ENCODE measurements at places on chromosomes 1 and 21. TPM values are rescaled to one million over a fixed set of nuclear protein-coding genes. Genes with fewer than 3 reads are reported as not detected.

The CLCA4 gene
- total RNA-seq = not detected

The PCAT6 gene
- 4.2 TPM for total RNA-seq

The TDRD10 gene
- total RNA-seq = not detected

The NR1I3 gene
- total RNA-seq = not detected

The CD244 gene
- not detected for total RNA-seq

The OR2L2 gene
- not detected for total RNA-seq

The MMEL1 gene
- 0.31 TPM for total RNA-seq

The FMOD gene
- total RNA-seq = not detected

The MARK1 gene
- 12.1 TPM for total RNA-seq

The OPRD1 gene
- 0.37 TPM for total RNA-seq

- peak; percentile 91 for DNase-seq
Measured at GRCh38 chr1:204763773-204764427, 78.4 kb upstream of the LRRN2 start.

- no peak for DNase-seq
Measured at GRCh38 chr1:1353389-1354151, 4.4 kb upstream of the DVL1 start.

GRCh38 chr1:220958234-220958633 is 79.0 kb downstream of the HLX start:
- DNase-seq = no peak

GRCh38 chr1:213782941-213783672 is 204.7 kb upstream of the PROX1 start:
- peak; percentile 35 for DNase-seq

DNA sequence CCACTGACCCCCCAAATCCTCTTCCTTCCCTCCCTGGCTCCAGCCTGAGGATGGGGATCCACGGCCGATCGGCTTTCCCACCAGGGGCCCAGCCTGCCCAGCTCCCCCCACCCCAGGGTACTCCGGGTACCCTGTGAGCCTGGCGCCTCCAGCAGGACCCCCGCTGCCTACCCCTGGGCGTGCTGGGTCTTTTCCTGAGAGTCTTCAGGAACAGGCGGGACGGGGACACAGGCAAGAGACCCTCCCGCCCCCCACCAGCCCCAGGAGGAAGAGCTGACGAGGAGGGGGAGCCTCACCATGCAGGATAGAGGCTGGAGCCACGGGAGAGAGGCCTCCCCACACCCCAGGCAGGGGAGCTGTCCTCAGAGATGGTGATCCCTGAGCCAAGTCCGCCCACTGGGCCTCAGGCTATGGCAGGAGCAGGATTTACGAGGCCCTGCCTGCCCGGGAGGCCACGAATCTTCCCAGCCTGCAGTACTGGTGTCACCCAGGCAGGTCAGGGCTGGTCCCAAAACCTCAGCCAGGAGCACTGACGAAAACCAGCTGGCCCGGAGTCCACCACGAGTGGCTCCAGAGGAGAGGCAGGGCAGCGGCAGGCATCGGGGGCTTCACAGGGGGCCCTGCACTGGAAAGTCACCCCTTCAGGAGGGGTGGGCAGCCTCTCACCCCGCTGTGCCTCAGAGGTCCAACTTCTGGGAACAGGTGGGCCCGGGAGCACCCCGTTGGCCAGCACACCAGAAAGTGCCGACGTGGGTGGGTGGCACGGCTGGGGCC is 58.0 kb downstream of the MEGF6 start:
- no peak for DNase-seq

GRCh38 chr1:37474697-37475379 is 458 bp downstream of the ZC3H12A start:
- no peak for DNase-seq

- DNase-seq = no peak
Measured at GRCh38 chr1:232183266-232183800, 446.6 kb downstream of the SIPA1L2 start.

GRCh38 chr1:178033019-178033418 is 60.9 kb upstream of the RASAL2 start:
- DNase-seq = no peak

- DNase-seq = no peak
Measured at GRCh38 chr1:182217967-182218366, 156.5 kb upstream of the ZNF648 start.

DNA sequence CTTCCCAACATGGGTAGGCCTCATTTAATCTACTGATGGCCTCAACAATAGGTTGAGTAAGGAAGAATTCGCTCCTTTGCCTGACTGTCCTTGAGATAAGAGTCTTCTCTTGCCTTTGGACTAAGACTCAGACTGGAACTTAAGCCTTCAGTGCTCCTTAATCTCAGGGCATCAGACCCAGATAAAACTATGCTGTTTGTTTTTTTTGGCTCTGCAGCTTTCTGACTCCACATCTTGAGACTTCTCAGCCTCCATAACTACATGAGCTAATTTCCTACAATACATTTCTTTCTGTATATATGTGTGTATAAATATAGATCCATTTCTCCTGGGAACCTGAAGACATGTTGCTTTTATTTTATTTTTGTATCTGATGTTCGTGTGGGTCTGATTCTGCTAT is 1470.7 kb upstream of the PRMT6 start:
- DNase-seq = no peak

- DNase-seq = no peak
Measured at GRCh38 chr1:180507795-180508724, 5.7 kb upstream of the ACBD6 start.

- DNase-seq = no peak
Measured at GRCh38 chr21:45830221-45830640, 151.3 kb upstream of the COL6A1 start.

GRCh38 chr1:55706397-55706796 is 491.2 kb upstream of the USP24 start:
- no peak for DNase-seq

DNA sequence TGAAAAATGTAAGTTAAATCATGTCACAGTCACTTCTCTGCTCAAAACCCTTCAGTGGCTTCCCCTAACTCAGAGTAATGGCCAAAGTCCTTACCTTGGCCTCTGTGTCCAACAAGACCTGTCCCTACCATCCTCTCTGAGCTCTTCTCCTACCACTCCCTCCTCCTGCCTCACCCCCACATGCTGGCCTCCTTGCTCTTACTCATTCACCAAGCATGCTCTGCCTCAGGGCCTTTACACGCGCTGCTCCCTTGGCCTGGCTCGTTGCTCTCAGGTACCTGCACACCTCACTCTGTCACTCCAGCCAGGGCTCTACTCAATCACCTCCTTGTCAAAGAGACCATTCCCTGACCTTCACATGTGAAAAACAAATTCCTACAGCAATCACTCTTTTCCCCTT is 54.2 kb downstream of the SEC16B start:
- no peak for DNase-seq

- no peak for DNase-seq
Measured at GRCh38 chr1:84539972-84540371, 33.6 kb upstream of the GNG5 start.

DNA sequence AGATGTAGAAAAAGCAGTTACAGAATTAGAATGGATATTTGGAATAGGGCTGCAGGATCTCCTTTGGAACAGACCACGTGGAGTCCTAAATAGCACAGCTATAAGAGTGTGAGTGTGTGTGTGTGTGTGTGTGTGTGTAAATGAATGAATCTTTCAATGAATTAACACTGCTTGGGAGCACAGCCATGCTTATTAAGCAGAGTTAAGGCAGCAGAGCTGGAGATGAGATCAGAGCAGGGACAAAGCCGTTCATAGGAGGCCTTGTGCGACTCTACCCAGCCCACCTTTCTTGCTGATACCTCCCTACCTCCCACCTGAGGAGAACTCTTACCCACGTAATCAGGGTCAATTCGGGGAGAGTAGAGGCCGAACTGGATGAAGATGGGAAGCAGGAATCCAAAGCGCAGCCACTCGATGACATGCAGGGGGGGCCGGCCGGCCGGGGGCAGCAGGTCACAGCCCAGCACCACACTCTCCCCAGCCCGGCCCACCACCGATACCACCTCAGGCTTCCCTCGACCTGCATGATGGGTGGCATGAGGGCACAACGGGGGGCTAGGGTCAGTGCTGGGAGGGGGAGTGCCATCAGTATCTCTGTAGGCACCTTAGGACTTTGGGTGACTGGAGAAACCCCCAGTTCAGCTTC is 2.7 kb downstream of the IGSF9 start:
- DNase-seq = no peak

DNA sequence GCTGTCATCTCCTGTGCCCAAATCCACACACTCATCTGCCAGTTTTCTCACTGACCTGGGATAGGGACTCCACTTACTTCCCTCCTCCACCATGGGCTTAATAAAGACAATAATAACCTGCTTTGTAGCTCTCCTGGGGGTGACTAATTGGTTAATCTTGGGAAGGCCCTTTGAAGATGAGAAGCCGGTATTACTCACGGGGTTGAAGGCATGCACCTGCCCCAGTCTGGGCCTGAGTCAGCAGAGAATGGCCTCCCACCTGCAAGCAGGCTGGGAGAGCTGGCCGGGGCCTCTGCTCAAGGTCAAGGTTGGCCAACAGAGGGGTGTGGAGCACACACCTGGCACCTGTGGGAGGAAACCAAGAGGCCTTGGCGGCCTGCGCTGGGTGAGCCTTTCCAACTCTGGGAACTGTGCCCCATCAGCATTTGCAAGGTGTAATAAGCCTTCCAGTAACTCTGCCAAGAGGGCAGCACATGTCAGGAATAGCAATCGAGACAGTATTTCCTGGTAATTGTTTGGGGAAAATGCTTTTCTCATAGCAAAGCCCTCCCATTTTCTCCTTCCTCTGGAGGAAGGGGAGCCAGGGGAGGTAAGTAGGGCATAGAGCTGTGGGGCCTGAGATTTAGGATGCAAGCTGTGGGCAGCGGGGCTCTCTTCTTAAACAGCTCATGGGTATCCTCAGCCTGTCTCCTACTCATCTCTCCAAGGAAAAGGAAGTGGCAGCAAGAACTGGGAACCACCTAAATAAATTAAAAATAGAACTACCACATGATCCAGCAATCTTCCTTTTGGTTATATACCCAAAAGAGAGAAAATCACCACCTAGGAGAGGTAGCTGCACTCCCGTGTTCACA is 49.0 kb downstream of the TOMM20 start:
- no peak for DNase-seq
